ENCODE measurements at places on chromosomes 6 and 20. TPM values are rescaled to one million over a fixed set of nuclear protein-coding genes. Genes with fewer than 3 reads are reported as not detected.

RAB32 gene
- not detected for total RNA-seq

DNA sequence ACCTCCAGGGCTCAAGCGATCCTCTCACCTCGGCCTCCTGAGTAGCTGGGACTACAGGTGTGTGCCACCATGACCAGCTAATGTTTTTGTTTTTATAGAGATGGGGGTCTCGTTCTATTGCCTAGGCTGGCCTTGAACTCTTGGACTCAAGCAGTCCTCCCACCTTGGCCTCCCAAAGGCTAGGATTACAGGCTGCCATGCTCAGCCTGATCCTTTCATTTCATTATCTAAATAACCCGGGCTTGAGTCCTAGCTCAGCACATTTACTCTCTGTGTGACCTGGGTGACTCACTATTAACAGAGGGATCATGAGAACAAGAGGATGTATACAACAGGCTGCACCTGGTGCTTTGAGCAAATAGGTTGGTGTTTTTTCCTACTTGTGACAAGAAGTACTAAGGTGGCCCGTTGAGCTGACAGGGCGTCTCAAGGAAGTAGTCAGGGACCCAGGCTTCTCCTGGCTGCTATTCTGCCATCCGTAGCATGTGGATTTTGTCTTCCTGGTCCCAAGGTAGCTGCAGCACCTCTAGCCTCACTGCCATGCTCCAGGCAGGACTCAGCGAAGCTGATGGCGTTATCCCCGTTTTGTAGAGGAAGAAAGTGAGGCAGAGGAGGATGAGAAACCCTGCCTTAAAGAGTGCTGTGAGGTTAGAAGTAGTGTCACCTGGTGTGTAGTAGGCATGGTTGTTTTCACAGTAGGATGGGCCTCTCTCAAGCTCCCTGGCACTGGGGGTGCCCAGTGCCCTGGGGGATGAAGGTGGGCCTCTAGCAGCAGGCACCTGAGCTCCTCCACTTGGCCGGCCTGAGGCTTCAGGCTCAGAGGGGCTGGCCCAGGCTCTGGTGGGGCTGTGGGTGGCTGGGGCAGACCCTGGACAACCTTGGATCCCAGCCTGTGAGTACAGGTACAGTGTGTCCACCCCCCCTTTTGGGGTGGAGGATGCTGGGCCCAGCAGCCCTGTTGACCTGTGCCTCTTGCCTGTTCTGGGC lies 62.4 kb downstream of the ADNP start:
- H3K36me3 ChIP-seq = no peaks in the 10 kb centered on the region
- H3K4me1 ChIP-seq = no peaks in the 10 kb centered on the region
- H3K4me3 ChIP-seq = no peak overlapping the region
- no peak for DNase-seq
- H3K27me3 ChIP-seq = no peaks in the 10 kb centered on the region
- no peak overlapping the region for H3K27ac ChIP-seq

- H3K27me3 ChIP-seq = no peaks in the 10 kb centered on the region
- H3K27ac ChIP-seq = no peak overlapping the region
- H3K36me3 ChIP-seq = no peaks in the 10 kb centered on the region
- H3K4me3 ChIP-seq = no peak overlapping the region
Observed at GRCh38 chr6:154683756-154684523, 49.3 kb upstream of the SCAF8 start.

CTSA gene
- 109 TPM for total RNA-seq

GRCh38 chr6:33744895-33745546 lies 1.7 kb downstream of the IP6K3 start:
- no peaks in the 10 kb centered on the region for H3K36me3 ChIP-seq
- H3K4me3 ChIP-seq = no peak overlapping the region
- no peak overlapping the region for H3K27ac ChIP-seq
- H3K27me3 ChIP-seq = peaks cover 6% of the 10 kb centered on the region

DNA sequence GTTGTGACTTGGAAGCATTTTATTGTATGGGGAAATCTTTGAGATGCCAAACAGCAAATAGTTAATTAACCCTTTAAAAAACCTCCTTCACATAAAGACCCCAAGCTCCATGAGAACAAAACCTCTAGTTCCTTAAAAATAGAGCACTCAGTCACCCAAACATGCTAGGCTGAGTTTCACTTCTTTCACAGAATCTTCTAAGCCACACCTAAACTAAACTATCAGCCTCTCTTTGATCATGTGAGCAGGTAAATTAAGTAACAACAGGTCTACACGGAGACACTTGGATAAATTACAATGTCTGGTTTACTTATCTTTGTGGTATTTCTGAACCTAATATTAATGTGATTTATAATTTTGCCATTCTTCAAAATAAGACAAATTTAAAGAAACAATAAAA lies 205.2 kb upstream of the MARCKS start:
- H3K36me3 ChIP-seq = no peaks in the 10 kb centered on the region
- H3K27ac ChIP-seq = no peak overlapping the region
- H3K4me1 ChIP-seq = peaks cover 7% of the 10 kb centered on the region
- H3K4me3 ChIP-seq = no peak overlapping the region
- DNase-seq = no peak

- H3K4me3 ChIP-seq = no peak overlapping the region
- H3K27ac ChIP-seq = no peak overlapping the region
- no peaks in the 10 kb centered on the region for H3K36me3 ChIP-seq
- peaks cover 10% of the 10 kb centered on the region for H3K4me1 ChIP-seq
- no peaks in the 10 kb centered on the region for H3K27me3 ChIP-seq
- peak; percentile 67 for DNase-seq
Observed at GRCh38 chr6:36765594-36766398, 68.2 kb downstream of the RAB44 start.

DNA sequence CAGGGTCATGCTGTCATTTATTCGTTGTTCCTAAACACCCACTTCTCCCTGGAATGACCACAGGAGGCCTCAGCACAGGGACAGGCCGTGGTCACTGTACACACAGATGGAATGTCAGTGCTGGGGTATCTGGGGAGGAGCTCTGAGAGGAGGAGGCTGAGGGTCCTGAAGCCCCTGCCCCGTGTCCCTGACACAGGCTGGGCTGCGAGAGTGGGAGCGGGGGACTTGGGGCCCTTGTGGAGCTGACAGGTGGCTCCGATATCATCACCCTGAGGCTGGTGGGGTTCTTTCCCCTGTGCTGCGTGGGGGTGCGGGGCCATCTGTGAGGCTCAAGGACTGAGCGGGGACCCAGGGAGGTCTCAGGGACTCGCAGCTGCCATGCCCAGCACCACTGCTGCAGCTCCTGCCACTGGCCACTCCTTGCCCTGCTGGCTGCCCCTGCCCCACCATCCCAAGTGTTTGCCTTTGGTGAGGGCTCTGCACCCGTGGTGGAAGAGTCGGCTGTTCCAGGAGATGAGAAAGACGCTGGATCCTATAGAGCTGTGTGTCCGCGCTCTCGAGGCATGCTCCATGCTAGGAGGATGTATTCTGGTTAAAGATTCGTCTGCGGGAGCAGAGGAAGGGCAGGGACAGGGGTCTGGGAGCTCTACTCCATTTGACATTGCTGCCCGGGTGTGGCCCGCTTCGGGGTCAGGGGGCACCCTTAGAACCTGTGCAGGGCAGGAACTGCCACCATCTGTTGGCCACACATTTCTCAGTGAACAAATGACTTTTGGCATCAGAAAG lies 18.9 kb downstream of the NPEPL1 start:
- H3K27me3 ChIP-seq = no peaks in the 10 kb centered on the region
- H3K4me3 ChIP-seq = no peak overlapping the region
- no peaks in the 10 kb centered on the region for H3K36me3 ChIP-seq
- H3K27ac ChIP-seq = no peak overlapping the region
- H3K4me1 ChIP-seq = no peaks in the 10 kb centered on the region
- DNase-seq = no peak

- H3K27ac ChIP-seq = no peak overlapping the region
- H3K4me3 ChIP-seq = no peak overlapping the region
- H3K4me1 ChIP-seq = peaks cover 4% of the 10 kb centered on the region
Observed at GRCh38 chr6:99871641-99872040, 122.4 kb downstream of the MCHR2 start.
